ENCODE measurements at places on chromosomes 1 and 21. TPM values are rescaled to one million over a fixed set of nuclear protein-coding genes. Genes with fewer than 3 reads are reported as not detected.

Gene BTBD19
- 8.8 TPM for total RNA-seq

Gene SPRR4
- not detected for total RNA-seq

Gene C8A
- total RNA-seq, result not detected

Gene SYPL2
- not detected for total RNA-seq

Gene SLC16A4
- 0.26 TPM for total RNA-seq

Gene TIE1
- total RNA-seq, result 1.3 TPM

Gene LENEP
- 1.1 TPM for total RNA-seq

Gene TCHH
- 0.08 TPM for total RNA-seq

Gene EIF4G3
- 37.9 TPM for total RNA-seq

Gene FOXJ3
- total RNA-seq, result 41.5 TPM

Gene GREM2
- not detected for total RNA-seq

Gene FCMR
- total RNA-seq, result 56.8 TPM

Gene DRAXIN
- total RNA-seq, result 7.1 TPM

Gene CD1E
- not detected for total RNA-seq

Gene PRDM16
- 0.18 TPM for total RNA-seq

Gene PODN
- not detected for total RNA-seq

Gene FCRL1
- not detected for total RNA-seq

Gene EVA1C
- total RNA-seq, result 3.0 TPM

Gene MNDA
- not detected for total RNA-seq

Gene KRTAP12-1
- total RNA-seq, result not detected

Gene FMOD
- total RNA-seq, result not detected

Gene FAM151A
- not detected for total RNA-seq
